ENCODE measurements at places on chromosomes 13 and 19.

- DNase-seq, result no peak
These were observed 13.1 kb downstream of the INSR start for GRCh38 chr19:7280940-7281666.

- no peak for DNase-seq
These were observed 331.1 kb upstream of the KLF12 start for GRCh38 chr13:74465271-74465670.

GRCh38 chr13:108833531-108833930 is 204.1 kb downstream of the MYO16 start:
- DNase-seq, result no peak

DNA sequence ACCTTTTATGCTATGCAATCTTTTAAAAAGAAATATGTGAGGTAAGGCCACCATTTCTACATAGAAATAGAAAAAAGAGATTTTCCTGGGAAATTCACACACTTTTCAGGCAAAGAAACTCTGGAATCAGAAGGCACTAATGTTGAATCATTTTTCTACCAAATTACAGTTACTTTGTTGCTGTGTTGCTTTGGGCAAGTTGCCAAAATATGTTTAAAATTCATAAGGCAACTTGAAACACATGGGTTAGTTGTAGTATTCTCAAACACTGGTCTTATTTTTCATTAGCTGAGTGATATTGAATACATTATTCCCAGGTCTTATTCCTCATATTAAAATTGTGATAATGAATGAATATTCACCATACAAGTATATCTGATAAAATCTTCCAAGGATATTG is 195.0 kb upstream of the SLITRK1 start:
- DNase-seq, result no peak

- no peak for DNase-seq
These were observed 224.6 kb downstream of the RAP2A start for GRCh38 chr13:97658556-97658955.

DNA sequence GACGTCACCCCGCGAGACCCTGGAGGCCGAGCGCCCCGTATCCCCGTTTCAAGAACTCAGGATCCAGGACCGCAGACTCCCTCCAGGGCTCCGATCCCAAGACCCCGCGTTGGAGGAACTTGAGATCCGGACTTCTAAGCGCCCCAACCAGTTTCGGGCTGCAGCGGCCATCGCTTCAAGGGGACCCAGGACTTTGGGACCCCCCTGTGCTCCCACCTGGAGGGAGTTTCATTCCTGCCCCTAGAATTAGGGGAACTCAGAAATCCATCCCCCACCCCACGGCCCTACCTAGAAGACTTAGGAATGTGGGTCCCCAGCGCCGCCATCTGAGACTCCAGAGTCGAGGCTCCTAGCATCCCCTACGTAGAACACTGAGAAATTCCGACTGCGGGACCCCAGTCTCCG is 400 bp downstream of the PLEKHG2 start:
- no peak for DNase-seq

DNA sequence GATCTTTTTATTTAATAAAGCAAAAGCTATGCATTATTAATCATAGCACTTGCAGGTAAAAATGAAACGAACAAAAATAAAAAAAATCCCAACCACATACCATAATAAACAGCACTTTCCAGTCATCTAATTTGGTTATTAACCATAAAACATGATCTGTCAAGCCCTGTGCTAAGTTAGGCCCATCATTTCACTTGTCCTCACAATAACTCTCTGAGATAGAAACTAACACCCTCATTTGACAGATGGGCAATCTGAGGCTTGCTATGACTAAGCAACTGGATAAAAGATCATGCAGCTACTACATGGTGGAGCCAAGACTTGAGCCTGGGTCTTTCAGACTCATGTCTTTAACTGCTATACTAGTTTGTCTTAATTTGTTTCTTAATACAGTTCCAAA is 21.8 kb downstream of the PROSER1 start:
- DNase-seq, result no peak
